ENCODE measurements at places on chromosomes 1 and 21. TPM values are rescaled to one million over a fixed set of nuclear protein-coding genes. Genes with fewer than 3 reads are reported as not detected.

The CLEC20A gene
- not detected for polyA plus RNA-seq

DNA sequence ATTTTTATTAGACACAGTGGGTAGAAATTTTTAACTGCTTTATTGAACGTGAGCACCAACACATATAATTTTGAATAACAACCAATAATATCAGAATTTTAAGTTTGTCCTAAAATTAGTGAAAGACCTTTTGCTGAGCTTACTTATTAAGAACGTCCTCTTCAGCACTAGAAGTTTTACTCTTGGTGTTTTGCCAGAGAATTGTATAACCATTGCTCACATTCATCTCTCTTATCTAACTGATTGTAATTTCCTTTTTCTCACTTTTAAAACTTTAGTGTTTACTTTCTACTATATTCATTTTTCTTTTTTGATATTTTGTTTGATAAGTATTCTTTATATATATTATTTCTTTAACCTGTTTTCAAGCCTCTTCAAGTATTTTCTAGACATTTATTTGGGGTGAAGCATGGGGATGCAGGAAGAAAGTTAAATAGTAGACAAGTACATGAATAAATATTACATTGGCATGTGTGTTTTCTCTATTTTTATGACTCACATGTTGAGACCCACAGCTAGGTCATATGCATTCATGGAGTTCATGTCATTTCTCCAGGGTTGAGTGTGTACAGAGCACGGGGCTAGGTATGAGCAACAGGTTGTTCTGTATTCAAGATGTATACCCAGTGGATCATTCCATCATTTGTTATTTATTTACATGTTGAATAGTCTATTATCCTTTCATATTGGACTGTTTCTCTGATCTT is 90.6 kb downstream of the ATP6V1G3 start:
- DNase-seq: no peak

GRCh38 chr1:160168016-160168415 is 16.6 kb downstream of the ATP1A4 start:
- no peak for DNase-seq

DNA sequence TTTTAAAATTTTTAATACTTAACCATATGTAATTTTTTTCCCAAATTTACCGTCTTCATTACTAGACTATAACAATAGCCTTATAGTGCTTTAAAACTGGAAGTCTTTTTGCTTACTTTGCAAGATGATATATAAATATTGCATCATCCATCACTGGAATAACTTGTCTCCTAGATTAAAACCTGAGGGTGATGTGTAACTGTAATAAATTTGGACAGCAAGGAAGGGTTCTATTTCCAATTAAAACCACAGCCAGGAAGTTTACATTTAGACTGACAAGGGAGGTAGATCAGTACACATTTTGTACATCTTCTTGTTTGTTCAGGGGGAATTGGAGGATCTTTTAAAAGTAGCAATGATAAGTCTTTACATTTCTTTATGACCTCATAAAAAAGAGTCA is 21.9 kb downstream of the NTNG1 start:
- DNase-seq: no peak

GRCh38 chr1:235213752-235214151 is 52.7 kb upstream of the RBM34 start:
- DNase-seq: no peak

DNA sequence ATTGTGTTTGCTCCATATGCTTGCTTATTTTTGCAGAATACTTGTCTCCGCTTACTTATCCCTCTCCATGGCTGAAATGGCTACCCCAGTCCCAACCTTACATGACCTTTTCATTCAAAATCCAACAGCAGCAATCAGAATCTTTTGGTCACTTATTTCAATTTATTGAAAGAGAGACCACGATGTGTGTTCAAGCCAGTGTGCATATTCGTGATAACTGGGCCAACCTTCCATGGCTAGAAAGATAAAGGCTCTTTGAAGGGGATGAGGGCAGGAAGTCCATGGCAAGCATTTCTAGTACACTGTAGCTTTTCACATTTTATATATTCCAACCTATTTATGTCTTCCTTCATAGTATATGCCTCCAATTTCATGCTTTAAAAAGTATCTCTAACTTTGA is 23.1 kb downstream of the HSD11B1 start:
- DNase-seq: no peak

DNA sequence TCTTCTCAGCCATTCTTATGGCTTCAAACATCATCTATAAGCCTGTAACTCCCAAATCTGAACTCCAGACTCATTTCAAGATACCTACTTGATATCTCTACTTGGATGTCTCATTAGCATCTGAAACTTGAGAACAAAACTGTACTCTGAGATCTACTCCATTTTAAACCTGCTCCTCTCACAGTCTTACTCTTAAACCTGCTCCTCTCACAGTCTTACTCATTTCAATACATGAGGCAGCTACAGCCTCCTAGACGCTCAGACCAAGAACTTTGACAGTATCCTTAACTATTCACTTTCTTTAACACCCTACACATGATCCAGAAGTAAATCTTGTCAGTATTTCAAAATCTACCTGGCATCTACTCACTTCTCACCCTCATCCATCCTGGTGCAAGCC is 54.3 kb downstream of the NBPF6 start:
- DNase-seq: no peak

The C21orf91 gene
- 1.9 TPM for polyA plus RNA-seq

GRCh38 chr1:91731815-91732214 is 154.1 kb downstream of the TGFBR3 start:
- DNase-seq: no peak

GRCh38 chr1:228691211-228691610 is 44.1 kb upstream of the RHOU start:
- DNase-seq: no peak

DNA sequence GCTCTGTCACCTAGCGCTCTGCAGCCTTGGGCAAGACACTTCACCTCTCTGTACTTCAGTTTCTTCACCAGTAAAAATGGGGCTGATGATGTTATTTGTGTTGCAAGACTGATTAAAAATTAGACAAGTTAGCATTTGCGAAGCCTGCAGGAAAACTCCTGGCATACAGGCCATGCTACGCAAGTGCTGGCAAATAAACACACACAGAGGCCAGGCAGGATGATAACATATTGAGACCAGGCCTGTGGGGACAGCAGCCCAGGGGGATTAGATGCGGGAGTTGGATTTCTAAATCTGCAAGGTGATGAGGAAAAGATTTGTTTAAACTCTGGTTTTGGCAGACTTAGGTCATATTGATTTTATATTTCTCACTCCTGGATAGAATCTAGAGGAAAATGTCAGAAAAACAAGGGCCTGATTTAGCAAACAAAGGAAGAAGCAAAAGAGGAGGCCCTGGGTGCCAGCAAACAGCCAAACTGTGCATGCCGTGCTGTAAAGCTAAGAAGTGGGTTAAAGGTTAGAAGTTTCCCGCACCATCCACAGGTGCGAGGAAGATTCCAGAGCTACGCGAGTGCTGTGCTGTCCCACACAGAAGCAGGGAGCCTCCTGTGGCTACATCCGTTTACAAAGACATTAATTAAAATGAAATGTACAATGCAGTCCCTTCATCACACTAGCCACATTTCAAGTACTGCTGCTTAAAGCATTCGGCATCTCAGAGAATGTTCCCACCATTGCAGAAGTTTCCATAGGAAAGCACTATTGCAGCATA is 532.2 kb downstream of the NPHP4 start:
- DNase-seq: no peak

- no peak for DNase-seq
Measured at GRCh38 chr1:116311756-116312680, 61.0 kb upstream of the ATP1A1 start.

DNA sequence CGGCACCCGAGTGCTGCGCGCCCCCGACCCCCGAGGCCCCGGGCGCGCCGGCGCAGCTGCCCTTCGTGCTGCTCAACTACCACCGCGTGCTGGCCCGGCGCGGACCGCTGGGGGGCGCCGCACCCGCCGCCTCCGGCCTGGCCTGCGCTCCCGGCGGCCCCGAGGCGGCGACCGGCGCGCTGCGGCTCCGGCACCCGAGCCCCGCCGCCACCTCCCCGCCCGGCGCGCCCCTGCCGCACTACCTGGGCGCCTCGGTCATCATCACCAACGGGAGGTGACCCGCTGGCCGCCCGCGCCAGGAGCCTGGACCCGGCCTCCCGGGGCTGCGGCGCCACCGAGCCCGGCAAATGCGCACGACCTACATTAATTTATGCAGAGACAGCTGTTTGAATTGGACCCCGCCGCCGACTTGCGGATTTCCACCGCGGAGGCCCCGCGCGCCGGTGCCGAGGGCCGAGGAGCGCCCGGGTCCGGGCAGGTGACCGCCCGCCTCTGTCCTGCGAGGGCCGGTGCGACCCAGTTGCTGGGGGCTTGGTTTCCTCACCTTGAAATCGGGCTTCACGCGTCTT is 49.0 kb downstream of the SIM2 start:
- no peak for DNase-seq

Data from A549 (cell line).